Esophagus squamous epithelium (tissue), 5 donors: ENCODE measurements at places on chromosomes 1 and 21.

DNA sequence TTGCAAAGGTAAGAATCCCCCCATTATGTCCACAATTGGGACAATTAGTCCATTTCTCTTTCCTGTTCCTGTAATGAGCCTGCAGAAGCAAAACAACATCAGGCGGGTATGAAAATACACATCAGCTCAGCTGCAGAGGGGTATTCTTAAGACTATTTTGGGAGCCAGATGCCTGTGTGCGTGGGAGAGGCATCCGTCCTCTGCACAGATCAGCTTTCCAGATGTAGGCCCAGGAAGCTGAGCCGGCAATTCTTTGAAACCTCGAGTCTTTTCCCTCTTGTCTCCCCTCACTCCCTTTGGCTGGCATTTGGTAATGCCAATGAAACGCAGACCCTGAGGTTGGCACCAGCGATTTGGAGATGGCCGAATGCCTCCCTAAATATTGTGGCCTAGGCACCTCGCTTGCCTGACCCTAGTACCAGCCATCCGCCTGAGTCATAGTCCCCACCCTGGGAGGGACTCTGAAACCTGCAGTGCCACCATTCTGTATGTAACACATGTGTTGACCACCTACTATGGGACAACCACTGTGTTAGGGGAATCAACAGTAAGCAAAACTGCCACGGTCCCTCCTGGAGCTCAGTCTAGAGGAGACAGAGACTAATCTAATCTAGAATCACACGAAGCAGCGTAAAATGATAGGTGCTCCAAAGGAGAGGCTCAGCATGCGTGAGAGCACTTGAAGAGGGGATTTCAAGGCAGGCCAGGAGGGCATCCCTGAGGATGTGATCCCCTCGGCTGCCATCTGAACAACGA, 603.0 kb downstream of the MATN1 start:
- no peak for DNase-seq

GRCh38 chr1:30888391-30888790, 20.2 kb downstream of the SDC3 start:
- no peak for DNase-seq

- DNase-seq: no peak
These were observed 9.5 kb downstream of the DPT start for GRCh38 chr1:168719306-168720111.

GRCh38 chr1:103783944-103784377, 34.3 kb downstream of the AMY1C start:
- no peak for DNase-seq

DNA sequence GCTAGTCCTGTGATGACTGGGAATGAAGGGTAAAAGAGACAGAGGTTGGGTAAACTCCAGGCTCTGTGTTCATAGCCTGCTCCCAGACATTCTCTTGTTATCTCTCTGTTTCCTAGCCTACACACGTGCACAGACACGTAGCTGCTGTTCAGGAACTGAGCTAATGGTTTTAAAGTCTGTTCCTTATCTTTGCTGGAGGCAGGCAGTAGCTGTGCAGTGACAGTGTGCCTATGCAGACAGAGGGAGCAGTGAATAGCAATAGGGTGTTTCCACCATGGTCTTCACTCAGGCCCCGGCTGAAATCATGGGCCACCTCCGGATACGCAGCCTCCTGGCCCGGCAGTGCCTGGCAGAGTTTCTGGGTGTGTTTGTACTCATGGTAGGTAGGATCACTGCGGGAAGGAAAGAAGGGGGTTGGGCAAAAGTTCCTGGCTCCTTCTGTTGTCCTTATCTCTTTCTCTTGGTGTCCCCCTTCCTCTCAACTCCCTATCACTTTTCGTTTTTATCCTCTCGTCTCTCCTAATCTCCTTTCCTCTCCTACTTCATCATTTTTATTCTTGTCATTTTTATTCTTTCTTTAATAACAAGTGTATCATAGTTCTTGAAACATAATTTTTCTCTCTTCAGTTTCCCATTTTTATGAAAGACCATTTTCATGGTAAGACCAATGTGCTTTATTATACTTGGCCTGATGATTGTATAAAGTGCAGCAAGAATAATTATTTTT, at the start of gene AQP10:
AQP10 (plus strand) TSS at position 212 of the 727 bp plus-strand sequence; CDS start at position 275, 63 bp downstream.
- DNase-seq: no peak

DNA sequence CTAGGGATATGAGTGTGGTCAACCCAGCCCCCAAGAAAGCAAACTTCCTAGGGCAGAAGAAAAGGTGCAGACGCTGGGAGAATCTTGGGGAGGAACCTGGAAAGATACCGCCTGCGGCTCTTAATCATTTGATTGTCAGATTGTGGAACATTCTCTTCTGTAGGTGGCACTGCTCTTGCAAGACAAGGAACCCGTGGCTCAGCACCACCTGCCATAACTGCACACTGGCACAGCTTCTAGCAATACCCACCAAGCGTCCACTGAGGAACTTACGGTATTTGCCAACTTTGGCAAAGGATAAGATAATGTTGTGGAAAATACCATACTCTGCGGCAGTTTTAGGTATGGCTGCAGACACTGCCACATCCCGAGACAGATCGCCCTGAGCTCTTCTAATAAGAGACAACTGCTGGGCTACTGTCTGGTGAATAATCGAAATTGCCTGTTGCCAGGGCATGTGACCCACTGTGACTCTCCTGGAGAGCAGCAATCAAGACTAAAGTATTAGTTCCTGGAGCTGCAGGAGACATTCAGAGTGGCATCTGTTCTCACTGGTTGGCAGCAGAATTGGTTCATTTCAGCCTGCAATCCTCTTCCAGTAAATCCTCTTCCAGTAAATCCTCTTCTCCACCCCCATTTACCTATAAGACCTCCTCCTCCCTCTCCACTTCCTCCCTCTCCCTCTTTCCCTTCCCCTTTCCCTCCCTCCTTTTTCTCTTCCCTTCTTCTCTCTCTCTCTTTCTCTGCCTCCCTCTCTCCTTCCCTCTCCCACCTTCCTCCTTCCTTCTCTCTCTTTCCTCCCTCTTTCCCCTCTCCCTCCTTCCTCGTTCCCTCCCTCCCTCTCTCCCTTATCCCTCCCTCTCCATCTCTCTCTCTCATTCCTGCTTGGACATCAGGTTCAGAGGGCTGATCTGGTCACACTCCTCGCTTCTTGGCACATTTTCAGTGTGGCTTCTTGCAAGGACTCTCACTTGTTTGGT, 49.7 kb upstream of the B3GALT5 start:
- DNase-seq: no peak

- no peak for DNase-seq
These were observed 37.3 kb downstream of the PLEKHO1 start for GRCh38 chr1:150186789-150187559.

DNA sequence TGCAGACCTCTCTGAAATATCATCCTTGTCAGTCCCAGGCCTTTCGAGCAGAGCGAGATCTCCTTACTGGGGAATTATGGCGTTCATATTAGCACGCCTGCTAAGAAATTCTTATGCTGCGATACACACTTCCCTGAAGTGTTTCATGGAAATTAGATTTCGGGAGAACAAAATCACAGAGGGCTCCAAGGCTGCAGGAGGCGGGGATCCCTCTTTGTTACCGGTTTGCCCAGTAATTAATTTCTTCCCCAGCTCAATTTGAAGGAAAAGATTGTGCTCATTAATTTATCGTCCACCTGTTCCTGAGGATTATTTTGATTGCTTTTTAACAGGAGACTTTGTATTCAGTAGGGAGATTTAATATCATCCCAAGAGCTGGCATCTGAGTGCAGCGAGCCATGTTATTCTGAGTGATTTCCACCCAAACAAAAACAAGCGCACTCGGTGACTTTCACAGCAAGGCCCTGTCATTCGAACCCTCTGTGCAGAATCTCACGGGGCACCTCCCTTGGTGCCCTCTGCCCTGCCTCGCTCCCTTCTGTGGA, 202.3 kb upstream of the GALNT2 start:
- DNase-seq: no peak

DNA sequence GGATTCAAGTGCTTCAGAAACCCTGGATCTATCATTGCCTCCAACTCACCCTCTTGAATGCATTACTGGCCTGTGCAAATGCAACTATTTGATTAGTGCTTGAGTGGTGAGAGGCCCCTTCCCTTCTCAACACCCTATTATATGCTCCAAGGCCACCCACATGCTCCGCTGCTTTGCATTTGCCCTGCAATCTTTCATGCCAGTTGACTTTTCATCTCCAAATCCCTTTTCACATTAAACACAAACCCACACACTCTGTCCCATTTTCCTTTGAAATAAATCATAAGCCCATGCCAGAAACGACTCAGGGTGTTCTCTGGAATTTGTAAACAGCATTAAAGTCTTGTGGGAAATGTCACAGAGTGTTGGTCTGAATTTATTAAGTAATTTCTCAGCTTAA, 78.9 kb upstream of the CTTNBP2NL start:
- DNase-seq: no peak

DNA sequence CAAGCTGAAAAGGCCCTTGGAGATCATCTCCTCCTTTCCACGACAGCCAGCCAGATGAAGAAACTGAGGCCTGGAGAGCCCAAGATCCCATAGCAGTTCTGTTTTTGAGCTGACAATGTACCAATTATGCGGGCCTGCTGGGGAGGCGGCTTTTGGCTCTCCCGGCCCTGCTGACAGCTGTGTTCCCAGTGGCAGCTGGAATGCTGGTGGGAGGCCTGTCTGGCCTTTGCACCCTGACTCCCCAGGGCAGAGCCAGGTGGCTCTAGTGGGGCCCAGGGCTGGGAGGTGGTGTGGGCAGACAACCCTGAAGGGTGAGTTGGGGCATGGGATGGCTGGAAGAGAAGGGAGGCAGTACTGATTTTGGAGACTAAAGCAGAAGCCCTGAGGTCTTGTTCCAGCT, 30.7 kb upstream of the WASF2 start:
- no peak for DNase-seq

DNA sequence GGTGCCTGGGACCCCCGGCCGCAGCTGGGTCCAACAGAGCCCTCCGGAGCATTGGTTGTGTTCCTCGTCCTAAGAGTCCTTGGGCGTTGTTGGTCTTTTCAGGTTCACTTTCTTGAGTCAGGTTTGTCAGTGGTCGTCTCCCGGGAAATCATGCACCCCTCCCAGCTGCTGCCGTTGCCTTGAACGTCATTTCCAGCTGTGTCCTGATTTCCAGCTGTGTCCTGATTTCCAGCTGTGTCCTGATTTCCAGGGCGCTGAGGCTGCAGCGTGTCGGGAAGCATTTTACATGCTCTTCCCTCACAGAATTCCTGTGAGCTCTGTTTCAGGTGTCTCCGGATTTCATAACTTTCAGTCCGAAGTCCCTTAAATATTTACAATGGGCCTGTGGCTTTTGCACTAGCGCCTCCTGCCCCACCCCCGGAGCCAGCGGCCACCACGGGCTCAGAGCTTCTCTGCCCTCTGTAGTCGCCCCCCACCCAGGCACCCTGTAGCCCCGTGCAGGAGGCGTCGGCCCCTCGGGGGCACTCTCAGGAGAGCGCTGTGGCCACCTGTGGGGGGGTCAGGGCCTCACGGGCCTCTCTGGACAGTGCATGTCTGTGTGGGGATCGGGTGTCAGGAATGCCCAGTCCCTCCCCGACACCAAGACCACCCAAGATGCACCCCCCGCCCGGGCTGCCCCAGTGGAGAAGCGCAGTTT, 66.7 kb downstream of the COL18A1 start:
- no peak for DNase-seq

DNA sequence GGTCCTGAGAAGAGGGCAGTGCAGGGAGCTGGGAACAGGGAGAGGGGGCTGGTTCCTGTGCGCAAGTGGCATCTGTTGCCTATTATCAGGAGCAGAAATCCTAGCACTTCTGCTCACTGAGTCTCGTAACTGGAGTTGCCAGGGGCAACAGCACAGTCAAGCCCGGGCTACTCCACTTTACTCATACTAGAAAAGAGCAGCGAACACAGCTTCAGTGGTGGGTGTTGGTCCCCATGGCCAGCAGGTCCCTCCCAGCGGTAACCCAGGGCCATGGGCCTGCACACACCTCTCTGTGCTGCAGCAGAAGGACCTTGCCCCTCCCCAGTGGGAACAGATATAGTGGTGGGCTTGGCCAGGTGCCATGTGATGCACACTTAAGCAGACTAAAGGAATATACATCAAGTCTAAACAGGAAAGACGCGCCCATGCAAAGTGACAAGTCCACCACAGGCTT, 8.5 kb downstream of the PYCR2 start:
- DNase-seq: no peak
